ENCODE measurements at places on chromosomes 13 and 19. TPM values are rescaled to one million over a fixed set of nuclear protein-coding genes. Genes with fewer than 3 reads are reported as not detected.

DNA sequence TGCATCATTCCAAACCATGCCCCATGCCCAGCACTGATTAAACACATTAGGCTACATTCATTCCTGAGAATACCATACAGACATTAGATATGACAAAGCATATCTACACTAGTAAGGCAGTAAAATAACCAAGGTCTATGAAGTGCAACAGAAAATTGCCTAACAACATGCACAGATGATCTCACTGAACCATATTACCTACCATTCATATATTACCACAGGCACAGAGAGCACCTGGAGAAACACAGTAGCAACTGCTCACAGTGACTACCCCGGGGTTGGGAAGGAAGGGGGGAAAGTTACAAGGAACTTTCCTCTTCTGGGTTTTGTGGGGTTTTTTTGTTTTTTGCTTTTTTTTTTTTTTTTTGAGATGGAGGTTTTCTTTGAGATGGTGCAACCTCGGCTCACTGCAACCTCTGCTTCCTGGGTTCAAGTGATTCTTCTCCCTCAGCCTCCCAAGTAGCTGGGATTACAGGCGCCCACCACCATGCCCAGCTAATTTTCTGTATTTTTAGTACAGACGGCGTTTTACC, 669.6 kb downstream of the UQCRFS1 start:
- no peak for DNase-seq

- DNase-seq: no peak
Observed at GRCh38 chr13:63287926-63288325, 1872.3 kb upstream of the PCDH20 start.

GRCh38 chr13:112583592-112584277, 4.2 kb downstream of the TUBGCP3 start:
- peak; percentile 80 for DNase-seq

Gene ZNF627
- total RNA-seq: 26.2 TPM

Gene ANKLE1
- total RNA-seq: 6.2 TPM

GRCh38 chr13:85582890-85583289, 216.3 kb downstream of the SLITRK6 start:
- no peak for DNase-seq

Gene FUT2
- total RNA-seq: not detected

DNA sequence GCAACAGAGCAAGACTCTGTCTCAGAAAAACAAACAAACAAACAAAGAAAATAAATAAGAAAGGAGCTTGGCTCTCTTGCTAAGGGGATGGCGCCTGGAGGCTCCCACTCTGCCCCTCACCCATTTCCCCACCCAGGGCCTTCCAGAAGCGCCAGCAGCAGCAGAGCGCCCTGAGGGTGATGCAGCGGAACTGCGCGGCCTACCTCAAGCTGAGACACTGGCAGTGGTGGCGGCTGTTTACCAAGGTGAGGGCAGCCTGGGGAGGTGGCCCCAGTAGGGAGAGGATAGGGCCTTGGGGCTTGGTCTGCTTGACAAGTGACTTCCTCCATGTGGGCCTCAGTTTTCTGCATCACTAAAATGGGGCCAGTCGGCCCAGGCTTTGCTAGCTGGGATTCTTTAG, 59.8 kb downstream of the MYH14 start:
- no peak for DNase-seq

Gene PDE4C
- total RNA-seq: not detected

Gene IL12RB1
- 24.8 TPM for total RNA-seq

DNA sequence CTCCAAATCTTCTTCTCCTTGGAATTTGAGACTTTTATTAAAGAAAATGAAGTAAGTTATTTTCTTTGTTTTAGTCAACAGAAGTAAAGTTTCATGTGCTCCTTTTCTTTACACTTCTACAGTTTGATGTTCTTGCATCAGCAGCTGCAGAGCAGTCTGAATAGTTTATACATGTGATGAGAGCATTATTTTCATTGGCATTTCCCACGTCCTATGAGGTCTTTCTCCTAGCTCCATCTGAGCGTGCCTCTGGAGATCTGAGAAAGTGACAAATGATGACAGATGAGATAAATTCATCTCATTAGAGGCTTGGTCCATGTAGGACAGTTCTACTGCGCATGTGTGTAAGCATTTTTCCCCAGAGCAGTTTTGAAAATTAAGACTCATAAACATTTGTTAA, 1290.0 kb downstream of the UQCRFS1 start:
- no peak for DNase-seq

DNA sequence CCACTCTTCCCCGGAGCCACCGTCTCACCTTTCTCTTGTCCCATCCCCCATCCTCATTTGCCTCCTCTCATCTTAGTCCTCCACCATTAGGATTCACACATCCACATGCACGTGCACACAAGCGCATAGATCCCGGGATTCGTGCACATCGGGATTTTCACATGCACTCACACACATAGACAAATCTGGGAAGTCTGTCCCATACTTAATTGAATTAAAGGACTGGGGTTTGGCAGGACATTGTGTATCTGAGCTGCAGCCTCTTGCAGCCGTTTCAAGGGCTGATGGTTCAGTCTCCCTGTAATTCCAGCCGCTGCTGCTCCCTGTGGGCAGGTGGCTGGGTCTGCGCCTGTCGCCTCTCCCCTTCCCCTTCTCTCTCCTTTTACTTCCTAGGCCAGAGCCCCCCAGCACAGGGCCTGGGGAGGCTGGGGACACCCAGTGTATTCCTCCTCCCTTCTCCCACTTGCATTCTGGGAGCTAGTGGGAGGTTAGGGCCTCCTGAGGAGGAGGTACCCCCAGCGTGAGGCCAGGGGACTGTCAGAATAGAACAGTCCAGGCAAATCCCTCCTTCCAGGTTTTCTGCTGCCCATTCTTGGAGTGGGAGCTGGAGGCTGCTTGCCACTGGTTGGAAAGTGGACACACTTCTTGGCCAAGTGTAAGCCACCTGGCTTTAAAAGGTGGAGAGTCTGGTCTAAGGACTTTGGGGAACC, 43.6 kb downstream of the LYL1 start:
- no peak for DNase-seq

GRCh38 chr19:23779645-23780044, 21.0 kb upstream of the ZNF681 start:
- no peak for DNase-seq

- DNase-seq: no peak
Observed at GRCh38 chr13:88464851-88465250, 793.7 kb downstream of the SLITRK5 start.

DNA sequence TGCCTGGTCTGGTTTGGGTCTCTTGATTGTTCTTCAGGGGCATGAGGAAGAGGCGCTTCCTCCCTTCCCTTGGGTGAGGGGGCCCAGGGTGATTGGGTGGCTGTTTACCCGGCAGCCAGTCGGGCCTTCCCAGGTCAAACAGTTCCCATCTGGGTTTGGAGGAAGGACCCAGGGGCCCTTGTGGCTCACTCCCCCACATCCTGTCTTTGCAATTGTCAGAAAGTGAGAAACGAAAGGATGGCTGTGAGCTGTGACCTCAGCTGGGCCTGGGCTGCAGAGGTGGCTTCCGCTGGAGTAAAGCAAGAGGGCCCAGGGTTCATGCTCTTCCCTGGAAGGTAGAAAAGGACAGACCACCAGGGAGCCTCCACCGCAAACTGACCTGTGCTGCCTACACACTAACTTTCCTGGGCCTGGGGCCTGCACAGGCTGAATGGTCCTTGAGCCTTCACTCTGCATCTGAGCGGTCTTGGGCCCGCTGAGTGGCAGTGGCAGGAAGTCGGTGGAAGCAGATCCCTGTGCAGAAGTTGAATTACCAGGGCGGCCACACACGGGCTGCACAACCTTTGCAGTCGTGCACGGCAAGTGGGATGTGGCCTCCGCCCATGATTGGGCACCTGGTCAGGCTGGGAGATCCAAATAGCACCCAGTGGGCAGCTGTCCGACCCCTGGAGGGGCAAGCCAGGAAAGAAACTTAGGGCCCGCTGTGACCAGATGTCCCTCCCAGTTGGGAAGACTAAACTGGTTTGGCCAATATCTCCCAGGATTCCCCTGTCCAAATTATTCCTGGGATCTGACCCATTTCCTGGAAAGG, 5.3 kb upstream of the CD79A start:
- DNase-seq: peak; percentile 76

GRCh38 chr13:113742000-113742441, 17.0 kb upstream of the TMEM255B start:
- DNase-seq: peak; percentile 46

DNA sequence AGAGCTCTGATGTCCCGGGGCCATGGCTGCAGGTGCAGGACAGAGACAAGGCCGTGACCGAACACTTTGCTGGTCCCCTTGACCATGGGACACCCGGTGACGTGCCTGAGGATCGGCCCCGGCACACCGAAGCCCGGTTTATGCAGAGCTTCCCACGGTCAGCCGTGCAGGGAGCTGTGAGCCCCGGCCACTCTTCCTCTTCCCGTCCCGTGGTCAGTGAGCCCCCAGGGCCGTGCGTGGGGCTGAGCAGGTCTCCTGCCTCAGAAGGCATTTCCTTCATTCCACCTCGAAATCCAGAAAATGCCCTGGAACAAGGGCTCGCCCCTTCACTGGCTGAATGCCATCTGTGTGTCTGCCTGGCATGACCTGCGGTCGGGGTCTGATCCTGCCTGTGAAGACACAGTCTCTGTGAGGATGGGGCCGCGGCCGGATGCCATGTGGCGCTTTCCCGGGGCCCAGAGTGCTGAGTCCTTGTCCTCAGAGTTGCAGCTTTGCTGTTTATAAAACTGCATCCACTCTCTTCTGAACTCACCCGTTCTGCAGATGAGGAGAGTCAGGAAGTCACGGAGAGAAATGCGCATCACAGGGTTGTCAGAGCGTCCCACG, 16.9 kb downstream of the MCF2L start:
- DNase-seq: no peak

GRCh38 chr13:40273253-40274025, 393.0 kb downstream of the FOXO1 start:
- no peak for DNase-seq

- no peak for DNase-seq
Observed at GRCh38 chr13:26272621-26273020, 18.7 kb downstream of the CDK8 start.

Gene KIR3DL2
- total RNA-seq: not detected

DNA sequence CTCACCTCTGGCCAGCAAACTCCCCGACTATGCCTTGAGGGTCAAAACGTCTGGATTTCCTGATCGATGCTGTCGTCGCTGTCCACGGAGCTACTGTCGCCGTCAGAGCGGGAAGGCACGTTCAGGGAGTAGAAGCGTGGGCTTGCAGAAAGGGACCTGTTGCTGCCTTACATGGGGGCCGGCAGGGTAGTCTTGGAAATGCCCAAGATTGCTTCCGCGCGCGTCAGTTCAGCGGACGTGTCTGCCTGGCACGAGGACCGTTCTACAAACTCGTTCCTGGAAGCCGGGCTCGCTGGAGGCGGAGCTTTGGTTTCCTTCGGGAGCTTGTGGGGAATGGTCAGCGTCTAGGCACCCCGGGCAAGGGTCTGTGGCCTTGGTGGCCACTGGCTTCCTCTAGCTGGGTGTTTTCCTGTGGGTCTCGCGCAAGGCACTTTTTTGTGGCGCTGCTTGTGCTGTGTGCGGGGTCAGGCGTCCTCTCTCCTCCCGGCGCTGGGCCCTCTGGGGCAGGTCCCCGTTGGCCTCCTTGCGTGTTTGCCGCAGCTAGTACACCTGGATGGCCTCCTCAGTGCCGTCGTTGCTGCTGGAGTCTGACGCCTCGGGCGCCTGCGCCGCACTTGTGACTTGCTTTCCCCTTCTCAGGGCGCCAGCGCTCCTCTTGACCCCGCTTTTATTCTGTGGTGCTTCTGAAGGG, 15.4 kb downstream of the RB1 start:
- DNase-seq: peak; percentile 48

Gene SYDE1
- not detected for total RNA-seq

Gene PRR22
- total RNA-seq: 5.4 TPM

DNA sequence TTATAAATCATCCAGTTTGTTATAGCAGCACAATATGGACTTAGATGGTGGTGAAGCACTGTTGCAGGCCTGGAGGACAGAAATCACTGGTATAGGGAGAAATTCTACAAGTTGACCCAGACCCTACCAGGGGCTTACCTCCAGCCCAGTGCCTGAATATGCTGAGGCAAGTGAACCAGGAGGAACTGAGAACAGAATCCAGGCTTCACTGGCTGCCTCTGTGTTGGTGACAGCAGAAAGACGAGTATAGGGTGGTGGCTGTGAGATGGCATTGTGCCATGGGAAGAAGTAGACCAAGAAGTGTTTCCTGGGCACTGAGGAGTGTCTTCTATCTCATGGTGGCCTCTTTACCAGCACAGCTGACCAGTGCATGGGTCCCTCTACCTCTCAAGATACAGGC, 15.9 kb upstream of the EID2 start:
- no peak for DNase-seq

DNA sequence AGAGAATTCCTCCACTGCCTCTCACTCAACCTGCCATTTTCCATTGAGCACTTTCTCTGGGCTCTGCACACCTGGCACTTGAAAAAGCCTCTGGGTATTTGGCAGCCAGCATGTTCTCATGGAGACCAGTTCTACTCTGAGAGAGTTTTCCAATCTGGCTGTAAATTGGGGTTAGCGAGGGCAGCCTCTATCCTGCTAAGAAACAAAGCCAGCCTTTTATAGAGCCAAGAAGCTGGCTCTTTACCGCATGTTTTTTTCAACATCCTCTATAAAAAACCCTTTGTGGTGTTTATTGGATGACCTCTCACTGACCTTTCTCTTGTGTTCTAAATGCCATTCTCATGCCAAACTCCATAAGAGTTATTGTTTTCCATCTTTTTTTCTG, 52.6 kb upstream of the RCBTB2 start:
- no peak for DNase-seq

Gene PPM1N
- 2.6 TPM for total RNA-seq

DNA sequence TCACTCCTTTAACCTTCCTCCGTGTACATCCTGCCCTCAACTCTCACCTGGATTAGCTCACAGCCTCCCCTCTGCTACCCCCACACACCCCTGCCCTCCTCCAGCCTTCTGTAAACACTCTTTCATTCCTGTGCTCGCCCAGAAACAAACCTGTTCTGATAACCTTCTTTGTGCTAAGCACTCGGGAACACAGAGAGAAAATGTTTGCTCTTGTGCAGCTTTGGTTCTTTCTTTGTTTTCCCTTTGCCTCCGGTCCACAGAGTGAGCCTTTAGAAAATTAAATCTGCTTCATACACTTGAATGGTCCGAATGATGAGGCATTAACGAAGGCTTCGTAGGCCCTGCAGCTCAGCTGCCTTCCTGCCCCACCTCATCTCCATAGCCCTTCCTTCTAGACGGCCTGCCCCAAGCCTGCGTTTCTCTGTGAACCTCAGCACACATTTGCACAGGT, 6.6 kb upstream of the ZDHHC20 start:
- no peak for DNase-seq

Gene AP1M2
- total RNA-seq: not detected

DNA sequence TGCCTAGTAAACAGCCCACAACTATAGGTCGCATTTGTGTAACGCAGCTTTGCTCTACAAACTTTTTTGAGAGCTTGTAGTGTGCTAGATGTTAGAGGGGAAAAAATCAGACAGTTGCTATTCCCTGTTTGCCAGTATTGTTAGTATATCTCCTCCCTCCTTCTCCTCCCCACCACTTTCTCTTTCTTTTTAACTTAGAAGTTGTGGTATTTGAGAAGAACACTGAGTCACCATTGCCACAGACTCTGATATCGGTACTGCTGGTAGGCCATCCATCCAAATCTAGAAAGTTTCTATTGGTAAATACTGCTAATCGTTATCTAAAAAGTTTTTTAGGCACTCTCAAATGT, 666 bp downstream of the POMP start:
- DNase-seq: no peak

Gene ZNF491
- total RNA-seq: 1.7 TPM

GRCh38 chr13:97386801-97387484, 47.0 kb upstream of the RAP2A start:
- no peak for DNase-seq

Measured in B cell (primary cell).